ENCODE measurements at places on chromosomes 6 and 20.

- DNase-seq, result no peak
Measured at GRCh38 chr6:124994648-124995047, 32.4 kb downstream of the RNF217 start.

- no peak for DNase-seq
Measured at GRCh38 chr6:167550941-167551627, 226.2 kb downstream of the TTLL2 start.

DNA sequence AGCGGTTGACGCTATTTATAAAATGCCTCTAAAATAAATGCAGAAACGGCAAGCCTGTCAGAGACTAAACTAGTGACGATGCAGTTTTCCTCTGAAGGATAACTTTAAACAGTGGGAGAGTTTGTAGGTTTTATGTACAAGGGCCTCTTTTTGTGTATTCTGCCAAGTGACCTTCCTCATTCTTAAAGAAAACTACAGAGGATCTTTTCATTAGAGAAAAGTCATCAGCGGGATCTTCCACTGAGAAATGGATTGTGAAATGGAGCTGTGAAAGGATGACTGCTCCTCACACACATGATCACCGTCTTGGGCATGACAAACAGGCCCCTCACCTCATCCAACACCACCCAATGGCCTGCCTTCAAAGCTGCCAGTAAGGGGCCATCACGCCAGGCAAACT lies 89.0 kb upstream of the LYRM2 start:
- DNase-seq, result no peak

GRCh38 chr6:133040803-133041419 lies 200.2 kb upstream of the EYA4 start:
- DNase-seq, result no peak

GRCh38 chr6:138692978-138693909 lies 80.3 kb upstream of the CCDC28A start:
- DNase-seq, result peak; percentile 75

All from mesenchymal stem cell (in vitro differentiated cells and primary cell).